Temporal lobe (tissue), 4 donors: ENCODE measurements at places on chromosomes 12 and 14. TPM values are rescaled to one million over a fixed set of nuclear protein-coding genes. Genes with fewer than 3 reads are reported as not detected.

Gene FOXN4
- total RNA-seq: 0.25 TPM

Gene MORN3
- total RNA-seq: 4.4 TPM

Gene MGAT4C
- 79.2 TPM for total RNA-seq

Gene PIANP
- 3.4 TPM for total RNA-seq

Gene IRAK3
- 5.4 TPM for total RNA-seq

Gene PZP
- total RNA-seq: under 0.01 TPM

Gene CERS5
- 74.3 TPM for total RNA-seq

Gene NEDD1
- total RNA-seq: 11.1 TPM

Gene VWF
- total RNA-seq: 15.0 TPM

Gene GPR65
- total RNA-seq: under 0.01 TPM

Gene MFAP5
- total RNA-seq: 1.7 TPM

Gene MANSC4
- not detected for total RNA-seq

Gene SEL1L
- 59.7 TPM for total RNA-seq

Gene E2F7
- 1.5 TPM for total RNA-seq

Gene NT5DC3
- total RNA-seq: 21.9 TPM

Gene ADGRD1
- 2.7 TPM for total RNA-seq

Gene RASSF8
- total RNA-seq: 18.2 TPM

Gene LTB4R
- total RNA-seq: 1.2 TPM
